ENCODE measurements at places on chromosomes 1 and 21.

DNA sequence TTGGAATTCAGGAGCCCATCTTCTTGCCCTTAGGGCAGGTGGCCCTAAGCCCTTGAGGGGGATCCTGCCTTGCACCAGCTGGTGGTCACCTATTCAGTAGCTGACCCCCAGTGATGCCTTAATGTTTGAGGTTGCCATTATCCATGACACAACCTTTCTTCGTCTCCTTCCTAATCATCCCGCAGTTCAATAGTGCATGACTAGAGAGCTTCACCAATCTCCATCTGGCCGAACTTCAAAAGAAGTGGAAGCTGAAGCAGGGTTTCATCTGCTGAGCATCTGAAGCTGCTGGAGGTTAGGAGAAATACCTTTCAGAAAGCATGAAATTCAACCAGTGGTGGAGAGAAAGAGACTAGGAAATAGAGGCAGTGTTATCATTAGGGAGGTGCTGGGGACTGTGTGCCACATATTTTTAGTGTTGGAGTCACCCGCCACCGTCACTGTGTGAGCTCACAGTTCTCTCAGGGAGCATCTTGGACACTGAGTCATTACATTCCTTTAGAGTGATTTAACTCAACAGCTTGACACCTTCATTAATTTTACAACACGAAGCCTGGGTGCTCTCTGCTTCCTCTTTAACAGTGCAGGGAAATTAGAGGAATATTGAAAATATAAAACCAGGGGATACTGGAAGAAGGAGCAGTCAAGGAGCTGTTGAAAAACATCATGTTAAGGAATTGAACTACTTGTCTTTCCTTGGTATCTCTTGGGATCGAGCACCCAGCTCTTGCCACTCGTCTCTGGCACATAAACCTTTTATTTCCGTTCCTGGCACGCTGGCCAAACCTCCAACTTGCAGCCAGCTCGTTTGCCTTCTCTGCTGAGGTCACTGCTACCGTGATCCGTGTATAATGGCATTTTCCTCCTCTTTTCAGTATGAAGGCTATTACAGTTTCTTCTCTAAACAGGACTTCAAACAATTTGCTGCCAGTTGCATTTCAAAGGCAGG, 53.6 kb downstream of the PEX14 start:
- peak; percentile 83 for DNase-seq

- no peak for DNase-seq
Observed at GRCh38 chr1:225280563-225280962, 147.3 kb downstream of the LBR start.

DNA sequence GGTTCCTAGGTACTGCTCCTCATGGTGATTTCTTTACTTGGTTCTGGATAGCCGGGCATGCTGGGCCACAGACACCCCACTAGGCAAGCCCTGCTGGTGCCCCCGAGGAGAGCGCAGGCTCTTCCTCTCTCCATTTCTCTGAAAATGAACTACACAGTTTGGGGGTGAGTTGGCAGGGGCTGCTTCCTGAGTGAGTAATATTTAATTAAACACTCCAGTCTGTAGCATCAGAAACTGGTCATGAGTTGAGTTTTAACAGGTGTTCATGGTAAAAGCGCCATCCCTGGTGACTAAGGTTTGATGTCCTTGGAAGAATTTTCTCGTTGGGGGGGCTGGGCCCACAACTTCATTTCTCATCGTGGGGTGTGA, 1.7 kb downstream of the SPSB1 start:
- DNase-seq: peak; percentile 65

DNA sequence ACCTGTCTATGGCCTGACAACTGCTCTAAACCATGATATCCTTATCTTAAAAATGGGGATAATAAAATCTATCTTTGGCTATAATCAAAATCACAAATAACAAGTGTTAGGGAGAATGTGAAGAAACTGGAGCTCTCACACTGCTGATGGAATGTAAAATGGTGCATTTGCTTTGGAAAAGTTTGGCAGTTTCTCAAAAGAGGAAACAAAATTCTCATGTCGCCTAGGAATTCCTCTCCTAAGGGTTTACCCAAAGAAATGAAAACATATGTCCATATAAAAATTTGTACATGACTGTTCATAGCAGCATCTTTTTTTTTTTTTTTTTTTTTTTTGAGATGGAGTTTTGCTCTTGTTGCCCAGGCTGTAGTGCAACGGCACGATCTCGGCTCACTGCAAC, 64.3 kb downstream of the ZNF281 start:
- no peak for DNase-seq

DNA sequence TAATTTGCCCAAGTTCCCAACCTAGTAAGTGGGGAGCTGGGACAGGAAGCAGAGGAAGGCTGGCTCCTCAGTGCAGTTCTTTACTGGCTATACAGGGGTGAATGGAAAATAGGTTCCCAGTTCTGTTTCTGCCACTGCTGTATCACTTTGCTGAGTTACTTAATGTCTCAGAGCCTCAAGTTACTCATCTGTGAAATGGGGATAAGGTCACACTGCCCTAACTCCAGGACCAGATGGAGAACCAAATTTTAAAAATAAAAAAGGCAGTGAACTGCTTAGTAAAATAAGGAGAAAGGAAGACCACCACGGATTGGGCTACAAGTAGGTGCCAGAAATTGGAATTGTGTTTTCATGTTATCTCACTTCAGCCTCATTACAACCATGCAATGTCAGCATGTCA, 147.8 kb downstream of the OMA1 start:
- DNase-seq: no peak

- DNase-seq: no peak
Observed at GRCh38 chr1:170273291-170274130, 127.8 kb downstream of the NTMT2 start.

GRCh38 chr1:224774378-224774777, 155.1 kb upstream of the DNAH14 start:
- DNase-seq: peak; percentile 17

GRCh38 chr1:33099290-33100118, 18.6 kb downstream of the AZIN2 start:
- DNase-seq: peak; percentile 97

DNA sequence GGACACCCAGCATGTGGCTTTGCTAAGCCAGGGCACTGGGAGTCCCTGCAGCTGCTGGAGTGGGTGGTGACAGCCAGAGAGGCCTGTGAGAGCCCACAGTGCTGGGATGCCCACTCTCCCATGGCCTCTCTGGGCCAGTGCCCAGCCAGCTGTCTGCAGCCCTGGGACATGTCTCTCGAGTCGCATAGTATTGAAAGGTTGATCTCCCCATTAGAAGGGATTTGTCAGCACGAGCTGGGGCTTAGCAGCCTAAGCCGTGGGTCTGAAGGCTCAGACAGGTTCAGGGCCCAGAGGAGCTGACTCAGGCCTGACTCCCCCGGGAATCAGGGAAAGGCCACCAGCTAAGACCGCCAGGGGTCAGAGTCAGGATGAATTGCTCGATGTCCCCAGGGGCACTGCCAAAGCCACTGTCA, 53.5 kb downstream of the FOXD2 start:
- DNase-seq: no peak

DNA sequence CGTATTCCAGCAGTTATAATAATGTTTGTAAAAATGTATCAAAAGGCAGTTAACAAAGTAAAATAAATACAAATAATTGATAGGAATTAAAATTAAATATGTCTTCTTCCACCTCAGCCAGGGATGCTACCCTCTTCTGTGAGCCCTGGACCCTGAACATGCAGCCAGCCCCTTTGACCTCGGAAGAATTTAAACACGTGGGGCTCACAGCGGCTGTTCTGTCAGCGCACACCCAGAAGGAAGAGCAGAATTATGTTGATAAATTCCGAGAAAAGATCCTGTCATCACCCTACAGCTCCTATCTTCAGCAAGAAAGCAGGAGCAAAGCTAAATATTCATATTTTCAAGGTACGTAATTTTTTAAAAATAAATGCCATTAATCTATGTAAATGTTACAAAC, 26.5 kb downstream of the UTS2 start:
- no peak for DNase-seq

- DNase-seq: peak; percentile 100
Observed at GRCh38 chr1:232221802-232222499, 408.0 kb downstream of the SIPA1L2 start.

- DNase-seq: no peak
Observed at GRCh38 chr1:107741242-107741641, 223.7 kb downstream of the VAV3 start.

DNA sequence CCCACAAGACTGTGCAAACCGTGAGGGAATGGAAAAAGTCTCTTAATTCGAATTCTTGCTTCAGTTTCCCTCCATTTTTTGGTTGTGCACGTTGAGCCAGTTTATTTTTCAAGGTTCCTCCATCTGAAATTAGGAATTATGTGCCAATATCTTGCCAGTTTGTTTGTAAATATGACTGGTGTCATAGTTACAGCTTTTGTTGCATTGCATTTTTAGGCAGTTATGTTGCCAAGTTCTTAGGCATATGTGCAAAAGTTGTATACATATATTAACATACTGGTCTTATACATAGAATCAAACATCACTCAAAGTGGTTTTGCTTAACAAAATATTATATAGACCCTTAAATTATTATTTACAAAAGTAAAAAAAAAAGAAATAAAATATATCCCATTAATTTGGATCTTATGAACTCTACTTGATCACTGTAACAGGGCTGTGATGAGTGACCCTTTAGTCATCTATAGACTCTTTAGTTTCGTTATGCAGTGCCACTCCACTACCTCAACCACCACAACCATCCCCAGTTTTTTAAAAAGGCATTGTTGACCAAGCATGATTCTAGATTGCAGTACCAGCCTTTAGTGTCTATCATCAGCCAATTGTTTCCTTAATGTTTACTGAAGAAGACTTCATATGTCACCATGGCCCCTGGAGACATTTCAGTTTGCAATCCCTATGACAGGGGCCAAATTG, 20.9 kb upstream of the DYNLT5 start:
- no peak for DNase-seq

- DNase-seq: peak; percentile 71
Observed at GRCh38 chr1:169513208-169513607, 27.5 kb upstream of the SLC19A2 start.

DNA sequence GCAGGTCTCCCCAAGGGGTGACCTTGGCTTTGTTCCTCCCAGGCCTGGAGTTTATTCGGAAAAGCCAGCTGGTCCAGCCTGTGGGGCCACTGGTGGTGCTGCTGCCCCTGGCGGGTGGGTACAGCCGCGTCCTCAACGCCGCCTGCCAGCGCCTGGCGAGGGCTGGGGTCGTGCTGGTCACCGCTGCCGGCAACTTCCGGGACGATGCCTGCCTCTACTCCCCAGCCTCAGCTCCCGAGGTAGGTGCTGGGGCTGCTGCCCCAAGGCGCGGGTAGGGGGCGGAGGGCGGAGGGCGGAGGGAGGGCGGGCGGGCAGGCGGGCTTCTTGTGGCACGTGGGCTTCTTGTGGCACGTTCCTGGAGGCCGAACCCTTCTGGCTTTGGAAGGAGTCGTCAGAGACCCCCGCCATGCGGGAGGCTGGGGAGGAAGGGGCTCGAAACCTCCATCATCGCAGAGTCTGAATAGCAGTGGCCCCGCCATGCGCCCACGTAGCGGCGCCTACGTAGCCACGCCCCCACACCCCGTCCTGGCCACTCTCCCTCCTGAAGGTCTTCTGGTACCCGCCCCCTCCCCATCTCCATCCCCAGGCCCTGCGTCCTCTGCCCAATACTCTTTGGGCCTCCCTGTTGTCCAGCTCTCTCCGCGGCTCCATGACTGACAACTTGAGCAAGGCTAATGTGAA, 16.7 kb downstream of the PCSK9 start:
- no peak for DNase-seq

- DNase-seq: no peak
Observed at GRCh38 chr1:205240118-205240517, 12.4 kb downstream of the TMCC2 start.

- peak; percentile 76 for DNase-seq
Observed at GRCh38 chr1:224528900-224529299, 87.2 kb upstream of the CNIH3 start.

- DNase-seq: no peak
Observed at GRCh38 chr1:194629011-194629410, 1442.6 kb upstream of the B3GALT2 start.

GRCh38 chr1:111747282-111747734, 8.1 kb upstream of the INKA2 start:
- DNase-seq: peak; percentile 89

DNA sequence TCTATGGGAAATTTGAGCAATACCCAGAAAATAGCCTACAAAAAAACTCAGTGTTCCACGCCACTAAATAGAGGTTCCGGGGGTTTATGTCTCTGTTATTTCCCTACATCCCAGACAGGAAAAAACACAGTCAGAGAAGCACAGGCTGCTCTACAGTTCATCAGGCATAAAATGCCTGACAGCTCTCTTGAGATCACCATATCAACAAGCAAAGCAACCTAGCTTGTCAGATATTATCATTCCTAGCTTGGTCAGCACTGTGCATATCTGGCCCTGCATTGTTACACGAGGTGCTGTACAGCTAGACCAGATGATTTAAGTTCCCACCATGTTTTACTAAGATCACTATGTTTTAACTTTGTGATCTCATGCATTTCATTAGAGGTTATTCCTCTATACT, 172.6 kb downstream of the PTPRC start:
- DNase-seq: no peak

DNA sequence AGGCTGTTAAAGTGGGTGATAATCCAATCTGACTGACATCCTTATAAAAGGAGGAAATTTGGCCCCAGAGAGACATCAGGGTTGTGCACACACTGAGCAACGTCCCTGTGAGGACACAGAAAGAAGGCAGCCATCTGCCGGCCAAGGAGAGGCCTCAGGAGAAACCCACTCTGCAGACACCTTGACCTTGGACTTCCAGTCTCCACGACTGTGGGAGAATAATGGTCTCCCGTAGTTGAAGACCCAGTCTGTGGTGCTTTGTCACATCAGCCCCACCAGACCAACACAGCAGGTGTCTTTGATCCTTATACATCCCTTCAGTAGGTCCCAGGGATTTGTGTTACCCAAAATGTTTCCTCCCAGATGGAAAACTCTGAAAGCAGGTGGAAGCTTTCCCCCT, 4.2 kb upstream of the DNAJC28 start:
- DNase-seq: no peak

GRCh38 chr1:15524021-15524282, at the start of gene CASP9:
CASP9 (minus strand) TSS chr1:15524215; CDS start chr1:15524200, 15 bp downstream.
- no peak for DNase-seq

GRCh38 chr21:42456457-42456856, 39.6 kb downstream of the RSPH1 start:
- no peak for DNase-seq

GRCh38 chr1:208243527-208243966, 637 bp downstream of the PLXNA2 start:
- no peak for DNase-seq

GRCh38 chr1:56456435-56457101, 122.8 kb downstream of the PLPP3 start:
- peak; percentile 93 for DNase-seq

DNA sequence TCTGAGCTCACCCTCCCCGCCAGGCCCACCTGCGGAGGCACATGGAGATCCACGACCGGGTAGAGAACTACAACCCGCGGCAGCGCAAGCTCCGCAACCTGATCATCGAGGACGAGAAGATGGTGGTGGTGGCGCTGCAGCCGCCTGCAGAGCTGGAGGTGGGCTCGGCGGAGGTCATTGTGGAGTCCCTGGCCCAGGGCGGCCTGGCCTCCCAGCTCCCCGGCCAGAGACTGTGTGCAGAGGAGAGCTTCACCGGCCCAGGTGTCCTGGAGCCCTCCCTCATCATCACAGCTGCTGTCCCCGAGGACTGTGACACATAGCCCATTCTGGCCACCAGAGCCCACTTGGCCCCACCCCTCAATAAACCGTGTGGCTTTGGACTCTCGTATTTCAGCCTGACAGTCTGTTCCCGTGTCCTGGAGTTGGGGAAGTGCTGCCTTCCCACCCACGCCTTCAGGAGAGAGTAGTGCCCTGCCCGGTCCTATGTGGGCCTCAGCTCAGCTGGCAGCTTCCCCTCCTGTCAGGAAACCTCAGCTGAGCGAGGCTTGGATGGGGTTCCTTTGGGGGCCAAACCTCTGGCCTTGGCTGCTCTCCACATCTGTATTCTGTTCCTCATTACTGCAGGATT, 9.2 kb downstream of the ZBTB48 start:
- DNase-seq: no peak

GRCh38 chr1:227415115-227415790, 97.0 kb upstream of the CDC42BPA start:
- DNase-seq: no peak
